Cardiac fibroblast (primary cell): ENCODE measurements at places on chromosomes 7 and 10.

- peak; percentile 50 for DNase-seq
These were observed 99.9 kb upstream of the IL6 start for GRCh38 chr7:22627136-22627535.

GRCh38 chr7:89845952-89846351, 308.3 kb upstream of the STEAP1 start:
- no peak for DNase-seq

- no peak for DNase-seq
These were observed 9.1 kb downstream of the ADCY1 start for GRCh38 chr7:45583296-45583695.

DNA sequence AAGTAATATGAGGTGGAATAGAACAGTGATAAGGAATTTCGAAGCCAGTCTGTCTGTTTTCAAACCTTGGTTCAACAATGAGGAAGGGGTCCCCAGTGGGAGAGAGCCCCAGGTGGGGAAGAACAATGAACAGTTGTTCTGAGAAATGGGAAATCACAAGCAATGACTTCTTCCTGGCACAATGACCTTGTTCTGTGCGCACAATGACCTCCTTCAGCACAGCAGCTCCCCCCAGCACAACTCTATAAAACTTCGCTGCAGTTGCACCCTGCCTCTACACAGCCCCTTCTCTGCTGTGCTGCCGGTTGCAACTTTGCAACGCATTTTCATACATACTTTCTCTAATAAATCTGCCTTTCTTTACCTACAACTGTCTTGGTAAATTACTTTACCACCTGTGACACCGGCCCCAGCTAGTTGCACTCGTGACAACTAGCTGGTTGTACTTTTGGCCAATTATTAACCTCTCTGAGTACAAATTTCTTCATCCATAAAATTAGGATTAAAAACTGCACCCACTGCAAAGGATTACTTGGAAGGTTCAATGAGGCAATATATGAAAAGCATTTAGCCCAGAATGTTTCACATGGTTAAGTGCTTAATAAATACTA, 40.5 kb downstream of the ASB4 start:
- DNase-seq, result no peak

- no peak for DNase-seq
These were observed 35.8 kb downstream of the HECW1 start for GRCh38 chr7:43148161-43148731.

DNA sequence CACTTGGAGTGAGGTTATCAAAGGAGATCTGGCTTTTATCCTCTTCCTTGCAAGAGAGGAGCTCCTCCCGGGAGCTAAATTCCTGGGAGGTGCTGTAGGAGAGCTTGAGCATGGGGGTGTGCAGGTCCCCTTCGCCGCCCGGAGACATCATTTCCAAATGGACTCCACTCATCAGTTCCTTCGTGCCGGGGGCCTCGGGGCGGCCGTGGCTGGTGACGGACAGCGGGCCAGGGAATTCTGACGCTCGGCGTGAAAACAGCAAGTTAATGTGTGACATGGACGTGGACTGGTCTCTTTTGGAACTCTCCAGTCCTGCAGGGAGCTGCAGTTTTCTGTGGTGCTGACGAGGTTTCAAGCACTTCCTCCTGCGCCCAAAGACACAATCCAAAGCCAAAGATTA, 45.7 kb upstream of the NMT2 start:
- no peak for DNase-seq

- DNase-seq, result no peak
These were observed 3.2 kb upstream of the RAB18 start for GRCh38 chr10:27500886-27501285.

DNA sequence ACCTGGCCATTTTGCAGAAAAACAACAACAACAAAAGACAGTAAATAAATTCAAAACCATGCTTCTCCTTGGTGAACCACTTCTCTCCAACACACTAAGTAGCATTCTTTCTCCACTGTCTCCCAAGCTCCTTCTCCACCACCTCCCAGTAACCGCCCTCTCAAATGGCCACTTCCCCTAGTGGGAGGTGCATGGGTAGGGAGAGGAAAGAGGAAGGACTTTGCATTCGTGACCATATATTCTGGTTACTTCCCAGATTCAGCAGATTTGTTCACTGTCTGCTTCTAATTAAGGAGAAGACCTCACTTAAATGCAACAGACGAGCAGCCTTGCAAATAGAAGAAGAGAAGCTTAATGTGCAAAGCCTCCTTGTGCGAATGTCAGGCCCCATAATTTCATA, 166.8 kb downstream of the SORCS1 start:
- no peak for DNase-seq

DNA sequence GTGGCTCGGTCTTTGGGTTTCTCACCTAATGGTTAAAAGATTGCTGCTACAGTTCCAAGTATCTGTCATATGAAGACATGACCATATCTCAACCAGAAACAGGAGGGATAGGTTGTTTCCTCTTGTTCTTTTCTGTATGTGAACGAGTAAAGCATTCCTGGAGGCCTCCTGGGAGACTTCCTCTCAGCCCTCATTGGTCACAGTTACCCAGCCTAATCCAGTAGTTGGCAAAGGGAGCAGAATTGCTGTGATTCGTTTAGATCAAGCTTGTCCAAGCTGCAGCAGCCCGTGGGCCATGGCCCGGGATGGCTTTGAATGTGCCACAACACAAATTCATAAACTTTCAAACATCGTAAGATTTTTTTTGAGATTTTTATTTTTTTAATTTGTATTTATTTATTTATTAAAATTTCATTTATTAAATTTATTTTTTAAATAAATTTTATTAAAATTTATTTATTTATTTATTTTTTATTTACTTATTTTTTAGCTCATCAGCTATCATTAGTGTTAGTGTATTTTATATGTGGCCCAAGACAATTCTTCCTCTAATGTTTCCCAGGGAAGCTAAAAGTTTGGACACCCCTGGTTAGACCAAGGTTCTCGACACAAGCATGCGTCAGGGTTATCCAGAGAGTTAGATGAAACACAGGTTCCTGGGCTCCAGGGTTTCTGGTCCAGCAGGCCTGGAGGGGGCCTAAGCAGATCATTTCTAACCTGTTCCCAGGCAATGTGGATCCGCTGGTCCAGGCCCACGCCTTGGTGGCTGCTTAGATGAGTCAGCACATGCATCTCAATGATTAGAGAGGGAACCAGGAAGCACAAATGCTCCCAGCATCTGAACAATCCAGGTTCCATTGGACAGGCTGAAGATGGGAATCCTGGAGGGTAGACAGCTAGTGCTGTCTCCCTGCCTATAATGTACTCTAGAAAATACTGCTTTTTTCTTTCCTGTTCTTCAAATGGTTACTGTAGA, 25.6 kb downstream of the CDC123 start:
- no peak for DNase-seq

DNA sequence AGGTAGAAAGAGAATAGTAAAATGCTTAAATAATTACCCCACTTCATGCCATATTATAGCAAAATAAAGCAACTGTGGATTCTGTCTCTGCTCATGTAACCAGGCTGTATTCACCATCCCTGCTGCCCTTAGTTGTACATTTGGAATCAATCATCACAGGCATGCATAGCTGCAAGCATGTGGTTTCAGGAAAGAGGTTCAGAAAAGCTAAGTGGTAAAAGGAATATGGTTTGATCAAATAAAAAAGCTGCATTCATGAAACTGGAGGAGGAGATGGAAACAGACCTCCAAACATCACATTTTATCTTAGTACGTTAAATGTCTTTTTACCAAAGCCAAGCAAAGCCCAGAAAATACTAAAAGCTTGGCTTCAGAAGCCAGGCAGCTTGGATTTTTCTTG, 81.3 kb downstream of the ADAM22 start:
- no peak for DNase-seq
